Muscle of back (tissue), 13 donors: ENCODE measurements at places on chromosomes 2 and 18. TPM values are rescaled to one million over a fixed set of nuclear protein-coding genes. Genes with fewer than 3 reads are reported as not detected.

- DNase-seq = peak; percentile 47
These were observed 131.2 kb downstream of the THADA start for GRCh38 chr2:43464590-43464989.

PPP1R1C gene
- polyA plus RNA-seq = 0.64 TPM

LYG2 gene
- not detected for polyA plus RNA-seq

DNA sequence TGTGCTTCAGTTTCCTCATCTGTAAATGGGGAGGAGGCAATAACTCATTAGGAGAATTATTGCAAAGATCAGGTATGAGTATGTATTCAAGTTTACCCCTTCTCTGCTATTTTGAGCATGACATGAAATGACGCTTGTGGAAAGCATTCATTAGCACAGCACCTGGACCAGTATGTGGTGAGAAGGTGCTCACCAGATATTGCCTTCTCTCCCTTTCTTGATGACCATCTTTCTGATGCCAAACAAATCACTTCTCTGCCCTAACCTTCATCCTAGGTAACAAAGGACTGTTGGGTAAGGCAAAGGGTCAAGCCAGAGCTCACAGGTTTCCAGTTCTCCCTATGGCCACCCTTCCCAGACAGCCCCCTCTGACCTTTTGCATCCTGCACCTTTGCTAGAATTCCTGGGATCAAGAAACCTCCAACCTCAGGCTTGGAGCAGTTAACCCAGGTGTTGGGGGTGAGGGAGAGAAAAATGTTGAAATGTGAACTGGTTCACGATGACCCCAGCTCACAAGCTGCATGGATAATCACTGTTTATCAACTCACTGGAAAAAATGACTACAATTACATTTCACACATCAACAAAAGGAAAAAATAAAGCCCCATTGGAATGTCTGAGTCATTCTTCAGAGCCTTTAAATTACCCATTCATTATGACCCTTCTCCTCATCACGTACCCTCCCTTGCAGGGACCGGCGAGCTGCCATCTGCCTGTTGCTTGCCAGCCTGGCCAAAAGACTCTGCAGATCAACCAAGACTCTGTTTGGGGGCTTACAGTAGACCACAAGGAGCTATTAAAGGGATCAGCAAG, 41.6 kb downstream of the LBH start:
- no peak for DNase-seq

DNA sequence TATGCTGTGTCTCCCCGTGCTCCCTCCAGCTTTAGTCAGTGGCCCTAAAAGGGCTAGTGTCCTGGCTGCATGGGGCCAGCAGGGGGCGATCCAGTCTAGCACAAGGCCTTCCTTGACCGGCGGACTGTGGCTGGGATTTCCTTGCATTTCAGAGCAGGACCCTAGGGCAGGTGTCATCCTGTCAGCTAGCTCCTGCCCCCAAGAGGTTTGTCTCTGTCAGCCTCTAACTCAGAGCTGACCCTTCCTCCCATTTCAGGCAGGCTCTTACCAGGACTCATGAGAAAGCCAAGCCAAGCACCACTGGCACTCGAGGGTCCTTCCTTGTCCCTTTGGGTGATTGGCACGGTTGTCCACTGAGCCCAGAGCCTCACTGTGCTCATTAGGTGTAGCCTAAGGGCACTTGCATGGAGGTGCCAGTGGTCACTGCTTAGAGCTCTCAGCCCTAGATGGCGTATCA, 140.3 kb downstream of the RPIA start:
- no peak for DNase-seq
